NCI-H526 treated with DMSO at 0.1 percent for 48 hours (cell line): ENCODE measurements at places on chromosomes 1 and 21.

DNA sequence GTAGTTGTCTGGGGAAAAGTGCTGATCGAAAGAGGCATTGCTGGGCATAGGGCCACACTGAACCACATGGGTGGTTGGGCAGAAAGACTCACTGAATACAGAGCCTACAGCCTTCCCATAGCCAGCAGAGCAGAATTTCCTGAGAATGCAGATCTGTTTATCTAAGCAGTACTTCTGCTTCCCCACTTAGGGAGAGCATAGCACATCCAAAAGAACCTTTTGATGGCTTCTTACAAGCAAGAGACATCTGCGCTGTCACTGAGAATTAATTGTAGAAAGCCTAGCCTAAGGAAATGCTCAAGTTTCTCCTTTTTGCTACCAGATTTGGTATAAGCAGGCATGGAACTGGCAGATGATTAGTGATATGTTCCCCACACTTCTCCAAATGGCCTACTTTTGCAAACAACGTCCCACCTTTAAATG lies 13.0 kb upstream of the KLHDC8A start:
- DNase-seq, result no peak

GRCh38 chr1:221039616-221040015 lies 160.4 kb downstream of the HLX start:
- no peak for DNase-seq

DNA sequence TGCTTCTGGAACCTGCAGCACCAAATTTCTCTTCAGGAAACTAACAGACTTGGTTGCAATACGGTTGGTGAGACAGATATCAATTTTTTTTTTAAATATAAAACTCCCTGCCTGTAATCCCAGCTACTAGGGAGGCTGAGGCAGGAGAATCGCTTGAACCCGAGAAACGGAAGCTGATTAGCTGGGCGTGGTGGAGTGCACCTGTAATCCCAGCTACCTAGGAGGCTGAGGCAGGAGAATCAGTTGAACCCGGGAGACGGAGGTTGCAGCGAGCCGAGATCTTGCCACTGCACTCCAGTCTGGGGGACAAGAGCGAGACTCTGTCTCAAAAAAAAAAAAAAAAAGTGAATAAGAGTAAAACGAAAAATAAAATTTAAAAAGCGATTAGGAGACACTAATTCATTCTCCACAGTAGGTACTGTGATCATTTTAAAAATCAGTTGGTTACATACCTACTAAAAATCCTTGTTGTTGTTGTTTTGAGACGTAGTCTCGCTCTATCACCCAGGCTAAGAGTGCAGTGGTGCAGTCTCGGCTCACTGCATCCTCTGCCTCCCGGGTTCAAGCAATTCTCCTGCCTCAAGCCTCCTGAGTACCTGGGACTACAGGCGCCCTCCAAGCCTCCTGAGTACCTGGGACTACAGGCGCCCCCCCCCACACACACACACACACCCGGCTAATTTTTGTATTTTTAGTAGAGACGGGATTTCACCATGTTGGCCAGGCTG lies 796 bp upstream of the RBM8A start:
- no peak for DNase-seq

DNA sequence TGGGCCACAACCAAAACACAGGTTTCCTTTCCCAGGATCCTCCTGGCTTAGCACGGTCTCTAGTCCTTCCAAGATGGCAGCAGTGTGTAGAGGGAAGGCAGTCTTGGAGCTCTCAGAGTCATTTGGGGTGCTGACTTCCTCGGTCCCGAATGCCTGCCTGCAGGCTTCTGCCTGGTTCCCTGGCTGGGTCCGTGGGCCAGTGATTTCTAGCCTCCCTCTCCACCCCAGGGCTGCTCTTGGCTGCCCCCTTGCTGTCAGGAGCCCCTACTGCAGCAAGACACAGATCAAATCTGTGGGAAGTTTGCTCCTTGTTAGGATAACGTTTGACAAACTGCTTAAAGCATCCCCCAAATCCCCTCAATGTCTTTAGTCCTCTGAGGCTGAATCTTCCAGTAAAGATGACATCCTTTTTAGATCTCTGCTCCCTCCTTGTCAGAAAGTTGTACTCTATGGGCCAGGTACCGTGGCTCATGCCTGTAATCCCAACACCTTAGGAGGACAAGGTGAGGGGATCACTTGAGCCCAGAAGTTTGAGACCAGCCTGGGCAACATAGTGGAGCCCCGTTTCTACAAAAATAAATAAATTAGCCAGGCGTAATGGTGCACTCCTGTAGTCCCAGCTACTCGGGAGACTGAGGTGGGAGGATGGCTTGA lies 272.5 kb downstream of the RRAGC start:
- peak; percentile 17 for DNase-seq

DNA sequence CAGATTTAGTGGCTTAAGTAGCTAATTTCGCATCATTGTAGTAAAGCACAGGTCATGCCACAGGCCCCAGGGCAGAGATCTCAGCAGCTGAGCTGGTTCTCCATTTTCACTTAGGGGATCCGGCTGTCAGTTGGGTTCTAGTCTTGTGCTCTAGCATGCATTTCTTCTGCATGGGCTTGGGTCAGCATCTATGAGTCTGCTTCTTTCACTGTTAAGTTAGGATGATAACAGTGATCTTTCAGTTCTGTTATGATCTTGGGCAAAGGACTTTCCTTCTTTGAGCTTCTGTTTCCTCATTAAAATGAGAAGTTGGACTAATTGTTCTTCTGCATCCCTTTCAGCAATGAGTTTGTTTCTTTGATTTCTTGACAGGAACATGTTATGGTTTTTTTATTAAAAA lies 123.6 kb upstream of the DNAH14 start:
- no peak for DNase-seq

DNA sequence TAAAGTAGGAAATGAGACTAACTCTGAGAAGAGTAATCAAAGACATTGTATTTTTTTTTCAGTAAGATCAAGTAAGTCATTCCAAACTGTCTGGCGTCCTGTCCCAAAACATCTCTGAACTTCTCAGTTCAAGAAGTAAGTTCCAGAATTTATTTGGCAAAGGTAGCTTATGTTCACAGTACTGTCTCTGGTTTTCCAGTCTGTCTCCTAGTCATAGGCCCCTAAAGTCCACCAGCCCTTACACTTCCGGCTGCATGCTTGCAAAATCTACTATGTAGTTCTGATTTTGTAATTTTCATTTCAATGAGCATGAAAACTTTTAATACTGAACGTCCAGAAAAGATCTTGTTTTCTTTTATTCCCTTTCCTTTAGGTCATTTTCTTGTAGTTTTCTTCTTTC lies 61.4 kb upstream of the S1PR1 start:
- DNase-seq, result no peak

DNA sequence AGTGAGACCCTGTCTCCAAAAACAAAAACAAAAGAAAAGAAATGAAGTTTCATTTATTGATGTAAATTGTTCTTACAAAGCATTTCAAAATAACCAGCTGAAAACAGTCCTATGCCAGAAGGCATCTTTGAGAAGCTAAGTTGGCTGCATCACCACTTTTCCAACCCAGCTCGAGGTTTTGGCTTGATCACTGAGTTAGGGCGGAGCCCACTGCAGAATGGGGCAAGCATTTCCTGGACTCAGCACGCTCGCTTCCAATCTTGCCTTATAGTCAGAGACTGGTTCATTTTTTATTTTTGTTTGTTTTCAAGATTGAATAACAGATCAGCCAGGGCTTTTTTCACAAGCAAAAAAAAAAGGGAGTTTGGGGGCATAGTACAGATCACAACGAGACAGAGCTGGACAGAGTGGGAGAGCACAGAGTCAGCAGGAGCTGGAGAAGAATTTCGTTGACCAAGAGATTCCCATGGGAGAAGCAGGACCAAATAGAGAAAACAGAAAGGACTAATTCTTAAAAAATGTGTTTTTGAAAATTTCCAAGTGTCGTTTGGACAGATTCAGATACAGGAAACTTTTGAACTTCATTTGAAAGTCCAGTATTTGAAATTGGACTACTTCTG lies 23.5 kb upstream of the COL6A1 start:
- DNase-seq, result no peak

GRCh38 chr1:67211589-67212563 lies 45.6 kb downstream of the IL23R start:
- no peak for DNase-seq

DNA sequence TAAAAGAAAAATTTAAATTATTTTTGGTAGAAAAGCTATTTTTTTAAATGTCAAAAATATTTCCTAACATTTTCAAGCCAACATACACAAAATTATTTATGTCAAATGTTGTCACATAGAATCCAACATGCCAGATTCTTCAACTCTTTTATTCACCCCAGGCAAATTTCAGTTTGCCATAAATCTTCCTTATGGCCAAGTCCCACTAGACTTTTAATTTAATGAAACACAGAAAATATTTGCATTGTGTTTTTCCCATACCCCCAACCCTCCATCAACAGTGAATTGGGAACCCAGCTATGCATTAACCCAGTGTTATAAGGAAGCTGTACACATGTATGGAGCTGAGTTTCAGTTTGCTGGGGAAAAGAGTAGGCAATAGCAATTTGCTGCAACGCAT lies 41.4 kb downstream of the DUSP10 start:
- DNase-seq, result no peak
